AG10803 (cell line): ENCODE measurements at places on chromosomes 6 and 20.
A peak's percentile ranks its signal among the peaks of the same experiment; 100 is the strongest.

DNA sequence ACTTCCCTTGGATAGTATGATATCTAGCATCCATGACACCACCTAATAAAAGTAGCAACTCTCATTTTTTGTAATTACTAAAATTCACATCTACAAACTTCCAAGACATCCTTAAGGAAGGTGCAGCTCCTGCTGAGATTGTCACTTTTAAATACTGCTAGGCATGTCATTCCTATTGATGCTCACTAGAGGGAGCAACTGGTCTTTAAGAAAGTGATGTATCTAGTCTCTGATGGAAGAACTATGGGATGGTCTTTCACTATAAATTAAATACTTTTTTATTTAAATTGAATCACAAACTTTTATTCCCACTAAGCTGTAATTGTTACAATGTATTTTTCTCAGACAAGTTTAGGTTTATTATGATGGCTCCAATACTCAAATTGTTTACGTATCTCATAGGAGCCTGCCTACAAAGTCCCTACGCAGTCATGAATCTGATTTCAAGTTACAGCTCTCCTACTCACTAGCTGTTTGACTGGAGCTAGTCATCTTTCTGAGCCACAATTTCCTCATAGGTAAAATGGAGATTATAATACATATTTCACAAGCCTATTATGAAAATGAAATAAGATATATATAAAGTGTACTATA lies 8.1 kb upstream of the TSPYL1 start:
- peak; percentile 64 for DNase-seq

GRCh38 chr6:159819932-159820640 lies 20.0 kb downstream of the PNLDC1 start:
- DNase-seq: no peak

GRCh38 chr6:36685926-36686667 lies 7.6 kb downstream of the CDKN1A start:
- no peak for DNase-seq

- no peak for DNase-seq
Observed at GRCh38 chr20:10297684-10298240, 79.1 kb downstream of the SNAP25 start.

DNA sequence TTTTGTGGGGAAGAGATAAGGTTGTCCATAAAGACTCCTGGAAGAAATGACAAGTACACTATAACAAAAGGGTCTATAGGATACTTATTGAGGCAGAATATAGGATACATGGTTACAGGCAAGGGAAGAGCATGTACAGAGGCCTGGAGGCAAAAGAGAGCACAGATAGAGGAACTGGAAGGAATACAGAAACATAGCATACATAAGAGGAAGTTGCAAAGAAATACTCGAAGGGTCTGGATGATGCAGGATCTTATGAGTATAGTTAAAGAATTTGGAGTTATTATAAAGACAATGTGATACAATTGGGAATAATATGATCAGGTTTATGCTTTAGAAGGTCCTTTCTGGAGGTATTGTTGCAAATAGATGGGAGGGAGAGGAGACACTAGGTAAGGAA lies 592.7 kb upstream of the POU3F2 start:
- DNase-seq: no peak

DNA sequence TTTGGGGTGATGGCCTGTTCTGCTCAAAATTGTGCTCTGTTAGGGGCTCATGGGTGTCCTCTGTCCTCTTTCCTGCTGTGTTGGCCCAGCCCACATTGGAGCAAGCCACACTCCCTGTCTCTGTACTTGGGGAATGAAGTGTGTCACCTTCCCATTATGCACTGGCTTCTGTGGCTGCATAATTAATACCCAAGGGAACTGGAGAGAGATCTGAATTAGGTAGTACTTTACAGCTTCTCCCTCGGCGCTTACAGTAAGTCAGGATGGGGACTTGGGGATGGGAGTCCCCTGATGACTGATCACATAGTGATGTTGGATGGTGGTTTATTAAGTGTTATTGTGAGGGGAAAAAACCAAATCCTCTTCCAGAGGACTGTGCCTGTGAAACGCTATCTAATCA lies 116.6 kb downstream of the FOXO3 start:
- DNase-seq: no peak

DNA sequence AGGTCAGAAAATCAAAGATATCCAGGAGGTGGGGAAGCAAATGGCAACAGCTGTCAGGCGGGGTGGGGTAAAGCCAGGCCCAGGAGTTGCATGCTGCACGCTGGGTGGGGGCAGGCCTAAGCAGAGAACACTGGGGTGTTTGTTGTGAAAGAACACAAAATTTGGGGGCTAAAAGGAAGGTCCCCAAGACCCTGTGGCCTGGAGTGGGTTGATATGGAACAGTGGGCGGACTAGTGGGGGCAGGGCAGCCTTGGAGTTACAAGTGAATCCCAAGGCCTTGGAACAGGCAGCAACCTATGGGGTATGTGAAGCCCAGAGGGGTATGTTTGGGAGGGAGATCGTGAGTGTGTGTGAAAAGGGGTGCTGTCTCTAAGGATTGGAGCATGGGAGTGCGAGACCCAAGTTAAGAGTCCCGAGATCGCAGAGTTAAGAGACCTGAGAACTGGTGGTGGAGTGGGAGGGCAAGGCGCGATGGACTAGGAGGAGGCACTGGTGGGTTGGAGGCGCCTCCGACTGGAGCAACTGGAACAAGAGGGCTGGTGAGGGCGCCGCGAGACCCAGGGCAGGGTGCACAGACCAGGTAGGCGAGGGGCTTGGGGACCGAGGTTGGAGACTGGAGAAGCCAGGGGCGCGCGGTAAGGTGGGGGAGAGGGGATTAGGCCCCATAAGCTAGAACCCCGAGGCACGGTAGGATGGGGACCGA lies 658 bp downstream of the CUL7 start:
- DNase-seq: no peak
